NCI-H774 (cell line): ENCODE measurements at places on chromosomes 11 and 22.

GRCh38 chr11:19673924-19674729 lies 38.5 kb upstream of the NAV2 start:
- DNase-seq: no peak

- DNase-seq: peak; percentile 99
Measured at GRCh38 chr11:74492974-74493790, at the start of gene LIPT2. TSS of gene LIPT2 (minus strand) at chr11:74493724. CDS start at chr11:74493703, 21 bp downstream.

DNA sequence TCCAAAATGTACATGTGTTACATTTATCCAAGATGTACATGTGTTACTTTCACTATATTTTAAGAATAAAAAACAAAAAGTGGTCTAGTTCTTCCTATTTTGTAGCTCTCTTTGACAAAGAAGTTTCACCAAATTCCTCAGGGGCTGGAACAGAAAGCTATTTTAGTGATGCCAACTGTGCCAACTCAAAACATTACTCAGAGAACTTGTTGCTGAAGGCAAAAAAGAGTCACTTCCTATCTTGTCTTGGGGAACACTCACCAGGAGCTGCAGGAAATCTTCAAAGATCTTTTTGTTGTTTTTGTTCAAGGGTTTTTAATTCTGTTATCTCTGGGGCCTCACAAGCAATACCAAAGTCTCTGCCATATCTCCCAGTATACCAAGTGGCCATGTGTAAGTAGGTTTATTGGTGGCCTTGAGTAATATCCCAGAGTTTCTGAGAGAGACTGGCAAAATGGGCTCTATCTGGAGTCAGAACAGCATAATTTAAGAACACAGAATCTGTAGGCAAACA lies 13.6 kb upstream of the EED start:
- DNase-seq: no peak

DNA sequence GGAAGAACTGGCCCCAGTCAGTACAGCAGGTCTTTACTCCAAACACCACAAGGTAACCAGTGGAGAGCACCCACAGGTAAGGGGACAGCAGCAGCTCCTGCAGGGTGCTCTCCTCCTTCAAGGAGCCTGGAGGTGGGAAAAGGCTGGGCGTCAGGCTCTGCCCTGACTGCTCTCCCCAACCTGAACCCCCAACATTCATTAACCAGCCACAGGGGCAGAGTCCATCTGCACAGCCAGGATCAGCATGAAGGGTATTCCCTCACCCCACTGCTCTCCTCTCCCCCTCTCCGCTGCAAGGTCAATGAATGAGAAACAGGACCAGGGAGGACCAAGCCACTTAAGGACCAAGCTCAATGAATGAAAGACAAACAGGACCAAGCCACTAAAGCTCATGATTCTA lies 3.7 kb downstream of the SLC37A4 start:
- no peak for DNase-seq

GRCh38 chr11:125079151-125079877 lies 16.2 kb downstream of the SLC37A2 start:
- DNase-seq: no peak

DNA sequence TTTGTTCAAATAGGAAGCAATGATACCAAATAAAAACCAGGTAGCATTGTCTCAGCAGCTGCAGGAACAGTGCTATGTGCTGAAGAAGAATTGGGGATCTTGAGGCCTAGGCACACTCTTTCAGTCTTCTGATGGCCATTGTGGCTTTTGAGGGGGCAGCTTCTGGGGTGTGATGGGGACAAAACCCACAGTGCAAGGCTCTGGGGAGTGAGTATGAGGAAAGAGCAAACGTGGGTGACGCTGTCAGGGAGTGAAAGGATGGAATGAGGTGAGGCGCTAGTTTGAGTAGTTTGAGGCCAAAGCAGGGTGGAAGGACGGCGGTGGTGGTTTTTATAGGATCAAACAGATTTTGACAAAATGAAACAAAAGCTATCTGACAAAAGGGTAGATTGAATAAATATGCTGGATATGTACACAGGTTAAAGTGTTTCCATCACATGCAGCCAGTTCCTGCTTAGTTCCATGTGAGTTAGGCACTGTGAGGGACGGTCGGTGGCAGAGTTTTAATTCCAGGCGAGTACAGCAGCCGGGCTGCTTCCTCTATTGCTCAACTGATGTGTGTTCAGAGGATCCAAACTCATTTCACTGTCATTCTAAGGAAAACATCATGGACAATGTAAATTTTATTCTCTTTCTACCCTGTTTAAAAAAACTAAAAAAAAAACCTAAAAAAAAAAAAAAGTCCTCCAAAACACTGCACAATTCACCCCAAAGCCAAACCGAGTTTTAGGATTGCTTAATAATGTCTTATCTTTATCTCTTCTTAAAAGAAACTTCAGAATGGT lies 18.9 kb downstream of the ADAMTS15 start:
- no peak for DNase-seq

- DNase-seq: no peak
Measured at GRCh38 chr11:98060759-98061158, 960.0 kb upstream of the CNTN5 start.

GRCh38 chr11:61577383-61578118 lies 3.3 kb downstream of the SYT7 start:
- no peak for DNase-seq

DNA sequence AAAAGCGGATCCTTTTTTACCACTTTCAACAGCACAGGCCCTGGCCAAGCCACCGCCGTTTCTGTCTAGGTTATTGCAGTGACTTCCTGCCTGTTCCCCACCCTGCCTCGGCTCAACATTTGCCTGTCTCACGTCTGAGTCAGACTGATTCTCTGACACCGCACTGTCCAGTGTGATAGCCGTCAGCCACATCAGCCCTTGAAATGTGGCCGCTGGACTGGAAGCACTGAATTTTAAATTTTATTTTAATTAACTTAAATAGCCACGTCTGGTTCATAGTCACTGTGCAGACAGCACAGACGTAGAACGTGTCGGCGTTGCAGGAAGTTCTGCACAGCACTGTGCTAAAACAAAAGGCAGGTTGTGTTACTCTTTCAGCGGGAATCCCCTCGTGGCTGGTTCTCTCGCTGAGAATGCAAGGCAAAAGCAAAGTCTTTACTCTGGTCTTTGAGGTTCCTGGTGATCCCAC lies 56.3 kb upstream of the ADSL start:
- DNase-seq: no peak

DNA sequence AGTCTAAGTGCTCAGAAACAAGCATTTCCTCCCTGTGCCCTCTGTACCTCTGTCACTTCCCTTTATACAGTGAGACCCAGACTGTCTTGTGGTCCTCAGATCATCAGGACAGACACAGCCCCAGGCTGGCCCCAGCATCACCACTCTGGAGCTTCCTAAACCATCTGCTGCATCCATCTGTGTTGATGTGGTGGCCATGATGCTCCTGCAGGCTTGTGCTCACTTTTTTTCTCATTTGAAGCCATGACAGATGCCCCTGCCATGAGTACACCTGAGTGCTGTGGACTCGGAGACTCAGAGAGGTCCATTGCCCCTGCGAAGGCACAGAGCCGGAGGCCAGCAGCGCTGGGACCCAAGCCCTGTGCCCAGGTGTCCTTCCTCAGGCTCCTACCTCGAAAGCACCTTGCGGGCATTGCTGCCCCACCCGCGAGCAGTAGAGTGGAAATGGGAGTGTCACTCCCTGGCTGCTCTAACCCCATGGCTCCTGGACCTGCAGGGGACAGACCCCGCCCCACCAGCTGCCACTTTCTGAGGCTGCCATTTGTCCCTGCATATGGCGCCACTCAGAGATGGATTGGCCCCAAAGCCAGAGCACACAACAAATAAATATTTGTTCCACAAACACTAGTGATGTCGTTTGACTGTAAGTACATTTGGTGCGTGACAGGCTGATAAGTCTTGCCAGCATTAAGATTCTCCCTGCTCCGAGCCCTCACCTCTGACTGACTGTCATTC lies 593.5 kb downstream of the TBC1D22A start:
- no peak for DNase-seq

DNA sequence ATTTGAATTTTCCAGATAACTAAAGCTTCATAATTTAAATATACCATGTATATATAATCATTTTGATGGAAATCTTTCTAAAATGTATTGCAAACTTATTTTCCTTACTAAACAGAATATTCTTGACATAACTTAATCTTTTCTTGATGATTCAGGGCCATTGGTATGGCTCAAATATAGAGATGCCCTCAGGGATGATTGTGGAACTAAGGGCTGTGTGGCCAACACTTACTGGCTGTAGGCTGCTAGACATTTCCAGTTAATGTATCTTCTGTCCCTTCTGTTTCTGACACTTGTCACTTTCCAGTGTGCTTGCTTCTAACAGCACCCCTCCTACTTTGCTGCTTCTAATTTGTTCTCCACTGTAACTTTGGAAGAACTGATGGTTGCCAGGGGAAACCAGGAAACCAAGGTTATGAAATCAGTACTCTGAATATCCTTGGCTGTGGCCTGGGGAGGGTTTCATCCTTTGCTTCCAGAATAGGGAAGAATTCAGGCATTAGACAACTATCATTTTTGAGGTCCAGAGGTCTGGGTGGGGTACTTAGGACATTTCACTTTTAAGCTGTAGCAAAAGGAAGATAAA lies 697.2 kb downstream of the ETS1 start:
- DNase-seq: no peak

DNA sequence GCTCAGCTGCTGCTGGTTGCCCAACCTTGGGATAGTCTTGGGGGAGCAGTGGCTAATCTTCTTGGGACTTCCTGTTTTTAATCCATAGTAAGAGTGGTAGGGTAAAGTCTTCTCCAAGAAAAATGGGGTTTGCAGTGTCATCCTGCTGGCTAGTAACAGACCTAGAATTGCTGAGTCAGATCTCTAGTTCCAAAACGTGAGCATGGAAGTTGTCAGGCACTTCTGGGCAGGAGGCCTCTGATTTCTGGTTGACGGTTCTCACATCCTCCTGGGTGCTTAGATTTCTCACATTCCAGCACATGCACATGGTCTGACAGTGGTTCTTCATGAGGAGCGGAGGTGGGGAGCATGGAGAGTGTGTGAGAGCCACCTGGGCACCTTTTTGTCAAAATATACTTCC lies 410.0 kb downstream of the OPCML start:
- no peak for DNase-seq

DNA sequence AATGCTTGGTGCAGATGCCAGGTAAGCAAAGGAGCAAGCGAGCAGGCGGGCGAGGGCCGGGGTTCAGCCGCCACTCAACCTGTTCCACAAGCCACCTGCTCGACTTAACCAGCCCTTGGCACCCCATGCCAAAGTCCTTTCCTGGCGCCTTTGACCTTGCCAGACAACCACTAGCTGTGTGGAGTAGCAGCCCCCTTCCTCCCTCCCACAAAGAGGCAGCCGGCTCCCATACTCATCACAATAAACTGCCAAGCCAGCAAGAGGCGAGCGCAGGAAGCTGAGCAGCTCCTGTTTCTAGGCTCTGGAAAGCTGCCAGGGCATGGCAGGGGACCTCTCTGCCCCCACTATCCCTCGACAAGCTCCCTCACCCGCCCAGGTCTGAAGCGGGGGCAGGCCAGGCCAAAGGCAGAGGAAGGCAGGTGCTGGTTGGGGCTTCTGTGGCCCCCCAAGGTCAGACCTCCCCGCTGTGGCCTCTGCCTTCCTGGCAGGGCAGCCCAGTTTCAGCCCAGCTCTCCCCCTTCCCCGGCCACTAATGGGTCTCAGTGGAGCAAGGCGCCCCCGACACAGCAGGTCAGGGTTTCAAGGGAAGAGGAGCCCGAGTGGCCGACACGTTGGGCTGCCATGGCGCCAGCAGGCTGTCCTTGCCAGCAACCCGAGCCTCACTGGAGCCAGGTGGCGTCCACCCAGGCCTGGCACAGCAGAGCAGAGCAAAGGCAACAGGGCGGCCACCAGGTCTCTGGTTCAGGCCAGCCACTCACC lies 15.3 kb downstream of the MACROD1 start:
- no peak for DNase-seq

DNA sequence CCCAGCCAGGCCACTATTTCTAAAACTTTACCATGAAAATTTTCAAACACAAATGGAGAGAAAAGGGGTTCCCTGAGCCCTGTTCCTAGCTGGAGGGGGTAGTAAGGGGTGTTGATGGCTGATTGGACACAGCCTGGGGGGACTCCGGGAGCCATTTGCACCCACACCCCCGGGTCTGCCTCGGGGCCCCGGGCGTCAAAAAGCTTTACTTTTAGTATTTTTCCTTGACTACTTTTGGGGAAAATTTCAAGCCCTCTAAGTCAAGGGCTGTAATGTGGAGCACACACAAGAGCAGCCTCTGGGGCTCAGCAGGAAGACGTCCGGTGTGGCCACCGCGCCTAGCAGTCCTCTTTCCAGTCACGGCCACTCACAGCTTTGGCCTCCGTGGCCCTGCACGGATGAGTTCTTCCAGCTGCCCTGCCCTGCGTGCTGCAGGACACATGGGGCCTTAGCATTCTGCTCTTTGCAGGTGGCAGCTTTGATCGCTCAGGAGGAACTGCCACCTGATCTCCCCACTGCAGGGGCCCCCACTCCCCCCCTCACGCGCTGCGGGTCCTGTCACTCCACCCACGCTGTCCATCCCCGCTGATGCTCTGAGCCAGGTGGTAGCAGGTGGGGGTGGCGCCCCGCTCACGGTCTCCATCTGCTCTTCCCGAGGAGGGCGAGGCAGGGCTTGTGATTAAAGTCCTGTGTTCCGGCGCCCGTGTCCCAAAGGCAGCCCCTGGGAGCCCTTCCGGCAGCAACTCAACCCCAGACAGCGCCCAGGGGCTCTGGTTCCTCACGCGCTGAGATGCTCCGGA lies 14.4 kb downstream of the RNH1 start:
- DNase-seq: no peak

DNA sequence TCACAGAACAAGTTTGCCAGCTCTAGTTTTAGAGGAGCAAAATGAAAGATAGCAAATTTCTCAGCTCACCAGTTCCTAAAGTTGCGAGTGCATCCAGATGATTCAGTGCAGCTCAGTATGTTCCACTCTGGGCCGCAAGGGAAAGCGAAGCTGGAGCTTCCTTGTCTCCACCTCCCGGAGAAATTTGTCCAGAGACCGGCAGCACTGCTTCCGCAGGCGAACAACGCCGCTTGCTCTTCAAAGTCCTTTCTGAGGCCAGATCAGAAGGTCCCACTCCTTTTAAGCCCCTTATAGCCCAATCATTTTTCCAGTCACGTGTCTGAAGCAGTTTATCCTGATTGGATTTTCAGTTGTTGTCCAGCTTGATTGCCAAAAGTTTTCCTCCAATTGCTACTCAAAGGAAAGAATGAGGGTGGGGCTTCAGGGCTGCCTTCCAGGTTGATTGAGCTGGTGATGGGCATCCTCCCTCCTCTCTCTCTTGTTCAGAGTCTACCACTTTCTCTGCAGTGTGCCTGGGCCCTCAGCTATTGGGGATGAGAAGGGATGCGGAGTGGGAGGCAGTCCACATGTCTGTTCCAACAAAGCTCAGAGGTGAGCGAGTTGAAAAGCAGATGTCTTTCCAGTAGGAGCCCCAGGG lies at the start of gene ZNF280A:
Gene ZNF280A (minus strand): TSS at position 251 of the 637 bp plus-strand sequence. CDS start 4,640 bp downstream, outside the sequence.
- no peak for DNase-seq

DNA sequence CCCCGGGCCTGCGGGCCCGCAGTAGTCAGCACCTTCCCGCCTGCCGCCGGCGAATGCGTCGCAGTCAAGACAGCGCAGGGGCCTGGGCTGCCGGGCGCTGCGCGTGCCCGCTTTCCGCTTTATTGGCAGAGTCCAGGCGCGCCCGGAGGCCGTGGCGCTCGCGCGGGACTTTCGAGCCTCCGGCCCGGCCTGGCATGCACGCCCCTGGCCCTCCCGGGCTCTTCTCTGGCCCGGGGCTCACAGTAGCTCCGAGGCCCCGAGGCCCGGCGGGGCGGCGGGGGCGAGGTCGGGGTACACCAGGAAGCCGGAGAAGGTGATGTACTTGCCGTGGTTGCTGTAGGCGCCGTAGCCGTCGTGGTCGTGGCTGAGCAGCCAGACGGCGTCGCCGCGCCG lies 3.1 kb downstream of the FAM180B start:
- no peak for DNase-seq
